ENCODE measurements at places on chromosomes 4 and X. TPM values are rescaled to one million over a fixed set of nuclear protein-coding genes. Genes with fewer than 3 reads are reported as not detected.

Gene ZMYM3
- 10.6 TPM for total RNA-seq

Gene PRR32
- total RNA-seq: not detected

Gene TMEM131L
- total RNA-seq: 8.7 TPM

DNA sequence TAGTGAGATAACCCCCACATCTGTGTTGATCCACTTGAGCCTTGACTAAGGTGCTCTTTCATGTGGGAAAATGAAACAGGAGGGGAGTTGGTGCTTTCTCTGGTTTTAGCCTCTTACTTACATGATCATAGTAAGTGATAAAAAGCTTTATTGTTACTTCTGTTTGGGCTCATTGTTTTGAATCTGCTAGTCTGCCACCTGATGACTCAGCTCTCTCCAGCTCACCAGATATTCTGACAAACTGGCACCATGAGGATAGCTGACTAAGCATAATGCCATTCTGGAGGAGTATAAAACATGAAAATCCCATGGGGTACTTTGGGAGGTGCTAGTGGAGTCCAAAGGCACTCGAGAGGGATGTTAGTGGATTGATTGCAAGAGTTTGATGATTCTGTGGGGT is 824.0 kb downstream of the RAPGEF2 start:
- no peak for DNase-seq

DNA sequence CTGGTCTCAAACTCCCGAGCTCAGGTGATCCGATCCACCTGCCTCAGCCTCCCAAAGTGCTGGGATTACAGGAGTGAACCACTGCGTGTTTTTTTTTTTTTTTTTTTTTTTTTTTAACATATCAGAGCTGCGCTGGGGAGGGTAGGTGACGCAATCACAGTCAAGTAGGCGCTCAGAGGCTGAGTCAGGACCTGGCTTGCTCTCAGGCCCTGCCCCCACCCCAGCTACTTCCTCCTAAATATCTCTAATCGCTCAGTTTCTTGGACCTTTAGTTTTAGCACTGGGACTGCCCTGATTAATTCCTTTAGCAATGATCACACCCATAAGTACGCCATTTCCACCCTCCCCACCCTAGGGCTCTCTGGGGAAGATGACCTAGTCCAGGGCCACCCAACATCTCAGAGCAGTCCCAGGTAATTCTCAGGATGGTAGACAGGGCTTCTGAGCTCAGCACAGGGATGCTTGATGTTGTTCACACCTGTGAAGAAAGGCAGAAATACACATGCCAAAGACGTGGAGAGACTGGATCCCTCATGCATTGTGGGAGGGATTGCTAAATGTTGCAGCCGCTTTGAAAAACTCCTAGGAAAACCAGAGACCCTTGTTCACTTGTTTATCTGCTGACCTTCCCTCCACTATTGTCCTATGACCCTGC is 50.2 kb downstream of the DDX3X start:
- peak; percentile 82 for DNase-seq

DNA sequence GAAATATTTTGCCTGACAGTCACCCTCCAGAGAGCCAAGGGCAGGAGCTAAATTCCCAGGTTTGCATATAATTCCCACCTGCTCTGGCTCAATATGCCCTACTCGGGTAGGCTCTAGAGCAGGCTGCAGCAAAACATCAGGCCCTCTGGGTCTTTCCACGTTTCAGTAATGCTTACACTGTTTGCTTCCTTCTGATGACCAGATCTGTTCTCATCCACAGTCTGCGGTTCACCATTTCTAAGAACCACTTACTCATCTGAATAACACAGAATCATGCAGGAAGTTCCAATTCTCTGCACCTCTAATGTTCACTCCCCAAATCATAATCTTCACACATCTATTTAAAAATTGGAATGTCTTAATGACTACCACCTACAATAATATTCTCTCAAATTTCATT is 141.4 kb downstream of the PPP3CA start:
- peak; percentile 47 for DNase-seq
